ENCODE measurements at places on chromosomes 11 and 22.

GRCh38 chr11:68025047-68025446, 5.4 kb upstream of the NDUFS8 start:
- no peak for DNase-seq

- no peak for DNase-seq
Measured at GRCh38 chr11:66861774-66862558, 5.1 kb downstream of the LRFN4 start.

DNA sequence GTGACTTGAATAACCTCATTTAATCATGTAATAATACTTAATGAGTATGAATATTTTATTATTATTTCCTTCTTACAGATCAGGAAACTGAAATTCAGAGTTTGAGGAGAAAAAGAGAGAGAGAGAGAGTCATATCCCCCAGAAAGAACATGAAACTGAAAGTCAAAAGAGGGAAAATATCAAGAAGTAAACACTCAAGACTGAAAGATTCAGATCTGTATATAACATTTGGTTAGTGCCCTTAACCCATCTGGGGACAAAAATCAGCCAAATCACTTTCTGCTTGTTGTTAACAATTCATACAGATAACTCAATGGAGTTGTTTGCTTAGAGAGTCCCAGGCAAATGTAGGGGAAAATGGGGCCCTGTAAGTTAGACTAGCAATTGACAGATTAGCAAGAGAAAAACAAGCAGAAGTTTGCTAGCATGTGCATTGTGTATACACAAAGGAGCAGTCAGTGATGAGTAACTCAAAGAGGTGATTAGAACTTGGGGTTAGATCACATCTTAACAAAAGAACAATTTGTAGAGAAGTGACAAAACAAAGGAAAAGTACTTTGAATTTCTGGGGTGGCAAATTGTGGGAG, 25.9 kb upstream of the MMP13 start:
- DNase-seq = no peak

- peak; percentile 76 for DNase-seq
Measured at GRCh38 chr11:2940147-2940920, 11.1 kb upstream of the PHLDA2 start.

DNA sequence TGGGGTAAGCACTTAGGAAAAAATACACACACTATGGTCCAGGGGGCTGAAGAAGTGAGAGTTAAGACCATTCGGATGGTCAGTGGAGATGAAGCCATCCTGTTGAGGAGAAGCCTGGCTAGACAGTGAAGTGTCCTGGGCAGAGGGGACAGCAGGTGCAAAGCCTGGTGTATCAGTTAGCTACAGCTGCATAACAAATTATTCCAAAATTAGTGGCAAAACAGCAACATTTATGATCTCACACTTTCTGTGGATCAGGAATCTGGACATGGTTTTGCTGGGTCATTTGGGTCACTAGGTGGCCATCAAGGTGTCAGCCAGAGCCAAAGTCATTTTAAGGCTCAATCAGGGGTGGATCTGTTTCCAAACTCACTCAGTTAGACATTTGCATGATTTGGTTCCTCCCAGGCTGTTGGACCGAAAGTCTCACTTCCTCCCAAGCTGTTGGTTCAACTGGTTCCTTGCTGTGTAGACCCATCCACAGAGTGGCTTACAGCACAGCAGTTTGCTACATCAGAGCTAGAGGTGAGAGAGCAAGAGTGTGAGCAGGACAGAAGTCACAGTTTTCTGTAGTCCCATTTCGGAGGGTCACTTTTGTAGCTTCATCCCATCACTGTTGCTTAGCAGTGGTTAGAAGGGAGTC, 80.1 kb upstream of the ALX4 start:
- DNase-seq = no peak

DNA sequence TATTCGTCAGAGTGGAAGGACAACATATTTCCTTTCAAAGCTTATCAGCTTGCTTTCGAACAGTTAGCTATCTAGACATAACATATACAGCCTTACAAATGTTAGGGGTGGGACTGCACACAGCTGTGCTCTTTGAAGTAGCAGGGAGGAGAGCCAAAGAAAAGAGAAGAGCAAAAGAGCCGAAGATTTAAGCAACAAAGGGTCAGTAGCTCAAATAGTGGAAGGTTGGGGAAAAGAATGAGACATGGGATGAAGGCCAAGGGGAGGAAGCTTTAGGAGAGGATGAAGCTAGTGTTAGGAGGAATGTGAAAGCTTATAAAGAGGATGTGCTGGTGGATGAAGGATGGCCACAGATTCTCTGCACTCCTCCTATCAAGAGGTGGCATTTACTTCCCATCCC, 31.8 kb upstream of the IGSF22 start:
- DNase-seq = no peak

- no peak for DNase-seq
Measured at GRCh38 chr11:95919514-95919913, 4.4 kb downstream of the MTMR2 start.

DNA sequence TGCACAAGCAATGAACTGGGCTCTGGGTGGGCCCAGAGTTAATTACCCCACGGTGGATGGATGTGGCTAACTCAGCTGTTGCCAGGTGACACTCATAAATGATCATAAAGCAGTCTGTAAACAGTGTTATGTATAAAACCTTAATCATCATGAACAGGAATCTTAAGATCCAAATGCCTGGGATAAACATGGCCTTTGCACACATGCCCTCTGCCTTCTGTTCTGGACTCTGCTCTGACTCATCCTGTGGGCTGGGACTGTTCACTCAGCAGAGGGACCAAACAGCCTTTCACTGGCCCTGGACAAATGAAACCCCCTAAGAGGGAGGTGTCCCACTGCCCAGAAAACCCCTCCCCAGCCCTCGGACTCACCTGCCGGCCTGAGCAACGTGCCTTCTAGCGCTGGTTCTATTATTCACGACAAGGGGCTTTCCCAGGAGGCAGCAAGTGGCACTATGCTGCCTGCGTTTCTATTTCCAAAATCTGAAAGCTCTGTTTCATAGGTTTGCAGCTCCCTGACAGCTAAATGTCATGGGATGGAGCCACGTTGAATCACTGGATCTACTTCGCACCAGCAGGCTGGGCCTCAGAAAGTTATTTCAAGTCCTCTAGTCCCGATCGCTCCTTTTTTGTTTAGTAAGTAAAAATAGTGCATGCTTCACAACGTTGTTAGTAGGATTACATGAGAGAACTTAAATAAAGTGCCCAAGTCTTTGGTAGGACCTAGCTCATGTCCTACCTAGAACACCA, 53.0 kb downstream of the LARGE1 start:
- DNase-seq = peak; percentile 73

DNA sequence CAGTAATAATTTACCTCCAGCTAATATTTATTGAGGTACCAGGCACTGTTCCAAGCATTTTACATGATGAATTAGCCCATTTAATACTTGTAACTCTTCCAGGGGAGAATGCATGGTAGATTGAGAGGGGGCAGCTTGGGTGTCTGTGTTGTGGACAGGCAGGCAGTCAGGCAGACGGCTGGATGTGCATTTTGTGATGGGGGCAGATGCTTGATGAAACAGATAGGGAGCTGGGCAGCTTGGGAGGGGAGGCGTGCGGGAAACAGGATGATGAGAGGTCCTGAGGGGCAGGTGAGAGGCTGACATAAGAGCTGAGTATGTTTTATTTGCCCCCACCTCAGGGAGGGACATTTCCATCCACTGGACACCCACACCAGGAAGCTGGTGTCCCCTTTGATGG, 33.1 kb upstream of the SHISAL1 start:
- DNase-seq = no peak

GRCh38 chr11:28153586-28153985, 45.4 kb downstream of the METTL15 start:
- peak; percentile 16 for DNase-seq

DNA sequence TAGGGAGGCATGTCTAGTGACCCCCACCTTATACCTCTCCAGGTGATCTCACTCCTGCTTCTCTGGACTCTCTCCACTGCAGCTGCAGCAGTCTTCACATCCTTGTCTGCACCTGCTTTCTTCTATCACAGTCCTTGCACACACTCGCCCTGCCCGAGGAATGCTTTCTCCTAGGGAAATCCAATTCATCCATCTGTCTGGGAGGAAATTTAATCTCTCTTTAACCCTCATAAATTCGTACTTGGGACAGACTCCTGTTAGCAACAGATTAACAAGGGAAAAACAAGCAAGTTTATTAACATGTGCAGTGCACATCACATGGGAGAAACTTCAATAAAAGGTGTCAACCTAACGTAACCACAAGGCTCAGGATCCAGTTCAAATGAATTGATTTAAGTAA, 11.3 kb upstream of the RCN1 start:
- DNase-seq = no peak

DNA sequence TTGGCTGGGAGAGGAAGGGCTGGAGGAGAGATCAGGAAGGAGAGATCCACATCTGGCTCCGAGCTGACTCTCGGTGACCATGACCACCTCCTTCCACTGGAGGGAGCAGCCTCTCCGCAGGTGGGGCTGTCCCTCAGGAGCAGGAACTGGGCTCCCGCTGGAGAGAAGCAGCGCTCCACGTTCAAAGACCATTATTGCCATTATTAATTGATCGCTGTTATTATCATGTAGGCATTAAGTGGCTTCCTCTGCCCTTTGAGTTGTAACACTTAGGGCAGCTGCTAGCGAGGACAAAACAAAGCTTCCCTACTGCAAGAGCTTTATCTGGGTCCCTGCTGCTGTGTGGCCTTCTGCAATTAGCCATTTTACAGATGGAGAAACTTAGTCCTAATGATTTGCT, 251.9 kb downstream of the ST3GAL4 start:
- peak; percentile 94 for DNase-seq

- peak; percentile 75 for DNase-seq
Measured at GRCh38 chr11:16815047-16815767, 76.8 kb downstream of the C11orf58 start.

DNA sequence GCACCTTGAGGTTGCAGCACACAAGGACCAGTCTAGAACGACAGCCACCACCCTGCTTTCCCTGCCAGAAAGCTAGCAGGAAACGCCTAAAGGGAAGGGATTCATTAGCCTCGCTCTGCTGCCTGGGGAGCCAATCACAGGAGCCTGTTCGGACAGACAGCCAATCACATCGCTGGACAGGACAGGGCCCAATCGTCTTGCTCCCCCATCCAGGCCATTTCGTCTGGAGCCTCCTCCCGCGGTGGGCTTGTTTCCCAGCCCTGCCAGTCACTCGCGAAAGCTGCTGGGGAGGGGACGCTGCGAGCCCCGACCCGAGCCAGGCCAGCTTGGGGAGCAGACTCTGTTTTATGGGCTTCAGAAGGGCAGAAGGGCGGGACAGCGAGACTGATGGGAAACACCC, 79.8 kb upstream of the NCAM1 start:
- DNase-seq = peak; percentile 87

DNA sequence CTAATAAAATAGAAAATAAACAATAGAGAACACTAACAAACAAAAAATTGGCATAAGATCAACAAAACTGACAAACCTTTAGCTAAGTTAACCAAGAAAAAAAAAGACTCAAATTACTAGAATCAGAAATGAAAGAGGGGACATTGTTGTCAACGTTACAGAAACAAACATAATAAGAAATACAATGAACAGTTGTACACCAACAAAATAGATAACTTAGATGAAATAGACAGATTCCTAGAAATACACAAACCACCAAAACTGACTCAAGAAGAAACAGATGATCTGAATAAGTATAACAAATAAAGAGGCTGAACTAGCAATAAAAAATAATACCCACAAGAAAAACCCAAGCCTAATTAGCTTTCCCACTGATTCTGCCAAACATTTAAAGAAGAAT, 34.7 kb upstream of the TMPRSS4 start:
- DNase-seq = no peak

DNA sequence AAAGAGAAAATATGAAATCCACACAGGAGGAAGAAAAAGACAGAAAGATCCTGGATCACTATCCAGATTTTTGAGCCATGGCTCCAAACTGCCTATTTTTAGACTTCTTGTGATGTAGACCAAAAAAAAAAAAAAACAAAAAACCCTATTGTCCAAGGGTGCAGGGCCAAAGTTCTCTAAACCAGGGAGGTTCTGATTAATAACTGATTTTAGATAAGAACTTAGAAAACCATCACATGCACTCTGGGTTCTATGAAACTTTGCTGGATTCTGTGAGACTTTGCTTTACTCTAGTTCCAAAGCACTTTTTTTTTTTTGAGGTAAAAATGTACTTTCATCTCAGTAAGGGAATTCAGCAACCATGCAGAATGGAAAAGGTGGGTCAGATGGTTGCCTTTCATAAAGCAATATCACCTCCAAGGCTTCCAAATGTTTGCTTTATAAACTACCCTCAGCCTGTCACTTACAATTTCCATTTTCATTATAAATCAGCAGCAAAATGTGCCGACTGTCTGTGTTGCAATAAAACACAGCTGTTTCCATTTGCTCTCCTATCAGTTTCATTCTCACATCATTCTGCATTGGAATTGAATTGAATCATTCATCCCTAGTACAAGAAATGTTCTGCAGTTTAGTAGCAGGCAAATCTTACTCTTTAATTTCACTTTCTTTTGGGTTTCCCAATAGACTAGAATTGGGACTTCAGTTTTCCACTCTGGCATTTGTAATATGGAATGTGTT, 1584.3 kb upstream of the RAG2 start:
- DNase-seq = no peak

DNA sequence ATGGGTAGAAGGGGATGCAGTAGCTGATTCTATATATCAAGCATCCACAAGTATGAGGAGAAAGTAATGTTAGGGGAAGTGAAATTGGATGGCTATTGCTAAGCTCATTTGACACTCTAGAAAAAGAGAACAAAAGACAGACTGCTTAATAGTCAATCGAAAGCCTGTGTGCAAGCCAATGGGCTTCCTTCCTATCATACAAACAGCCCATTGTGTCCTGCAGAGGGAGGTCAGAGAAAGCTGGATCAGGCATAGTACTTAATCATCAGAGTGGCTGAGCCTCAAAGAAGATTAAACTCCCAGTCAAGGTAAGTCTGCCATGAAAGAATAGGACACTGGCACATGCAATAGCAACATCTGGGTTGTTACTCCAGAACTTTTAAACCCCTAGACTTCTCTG, 50.9 kb upstream of the PGR start:
- DNase-seq = no peak

- DNase-seq = no peak
Measured at GRCh38 chr22:25780673-25781072, 38.7 kb downstream of the MYO18B start.

DNA sequence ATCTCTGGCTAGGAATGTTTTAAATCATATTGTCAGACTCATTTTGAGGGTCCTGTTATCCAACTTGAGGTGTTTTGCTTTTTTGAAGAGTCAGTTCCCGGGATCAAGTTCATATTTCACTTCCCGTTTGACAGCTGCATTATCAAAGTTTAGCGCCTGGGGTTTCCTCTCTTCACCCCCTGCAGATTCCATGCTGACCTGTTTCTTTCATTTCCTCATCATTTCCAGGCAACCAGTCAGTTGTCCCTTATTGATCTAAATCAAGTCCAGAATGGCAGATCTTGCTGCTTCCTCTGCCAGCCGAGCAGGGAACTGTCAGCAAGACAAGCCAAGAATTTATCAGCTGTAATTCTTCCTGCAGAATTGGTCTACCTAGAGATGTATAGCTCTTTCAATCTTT, 197.6 kb upstream of the SYN3 start:
- DNase-seq = no peak

- DNase-seq = no peak
Measured at GRCh38 chr11:72512956-72513355, 78.6 kb upstream of the CLPB start.

GRCh38 chr11:123069908-123070821, 8.2 kb upstream of the HSPA8 start:
- DNase-seq = no peak

GRCh38 chr11:20599221-20600019, at the start of gene SLC6A5:
Gene SLC6A5, plus strand, starts transcription at chr11:20599608. Its CDS starts 65 bp downstream, at chr11:20599673.
- peak; percentile 72 for DNase-seq

- DNase-seq = no peak
Measured at GRCh38 chr11:121383716-121384115, 68.4 kb upstream of the SORL1 start.

GRCh38 chr11:36238881-36239280, 50.3 kb downstream of the COMMD9 start:
- no peak for DNase-seq

GRCh38 chr11:66317322-66317722, 478 bp upstream of the CD248 start:
- DNase-seq = peak; percentile 81
